Activated CD4-positive, alpha-beta T cell treated with anti-CD3 and anti-CD28 coated beads, Interleukin-2, amount 50 U/mL, for 1 hour (primary cell): ENCODE measurements at places on chromosomes 11 and 22.
A peak's percentile ranks its signal among the peaks of the same experiment; 100 is the strongest.

DNA sequence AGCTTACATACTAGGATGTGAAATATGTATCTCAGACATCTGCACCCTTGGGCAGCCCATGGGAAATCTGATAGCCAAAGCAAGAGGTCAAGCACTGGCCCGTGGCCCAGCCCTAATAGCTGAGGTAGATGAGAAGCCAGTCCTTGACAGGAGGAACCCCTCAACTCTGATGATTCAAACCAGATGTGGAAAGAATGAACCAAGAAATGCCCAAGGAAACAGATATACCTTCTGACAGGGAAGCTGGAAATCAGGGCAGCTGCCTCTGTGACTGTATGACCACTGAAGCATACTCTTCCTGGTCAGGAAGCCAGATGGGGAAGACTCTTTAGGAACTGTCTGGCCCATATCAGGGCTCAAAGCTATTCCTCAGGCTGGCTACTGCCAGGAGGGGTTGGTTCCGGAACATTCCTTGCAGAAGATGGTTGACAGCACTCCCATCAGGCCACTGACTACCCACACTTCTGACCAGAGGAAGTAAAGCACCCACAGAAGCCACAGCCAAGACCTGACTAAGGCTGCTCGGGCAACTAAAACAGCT lies 124.2 kb downstream of the SWAP70 start:
- no peak for DNase-seq

DNA sequence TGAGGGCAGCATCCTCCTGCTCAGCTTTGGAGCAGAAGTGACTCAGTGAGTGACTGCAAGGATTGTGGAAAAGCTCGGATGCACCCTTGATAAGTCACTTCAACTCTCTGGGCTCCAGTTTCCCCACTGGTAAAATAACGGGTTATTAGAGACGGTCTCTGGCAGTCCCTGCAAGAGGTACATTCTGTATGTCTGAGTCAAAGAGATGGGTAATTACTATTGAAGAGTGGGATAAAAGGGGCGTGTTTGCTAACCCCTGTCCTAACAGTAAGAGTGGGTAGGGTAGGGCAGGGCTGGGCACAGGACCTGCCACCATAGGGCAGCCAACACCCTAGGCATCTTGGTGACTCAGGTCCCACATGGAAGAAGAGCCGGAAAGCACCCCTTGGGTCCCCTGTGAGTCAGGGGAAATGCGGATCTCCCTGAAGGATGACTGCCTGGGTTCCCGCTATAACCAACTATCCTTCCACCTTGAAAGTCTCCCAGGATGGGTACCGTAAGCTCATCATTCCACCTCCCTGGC lies 7.3 kb upstream of the AHNAK start:
- no peak for DNase-seq

DNA sequence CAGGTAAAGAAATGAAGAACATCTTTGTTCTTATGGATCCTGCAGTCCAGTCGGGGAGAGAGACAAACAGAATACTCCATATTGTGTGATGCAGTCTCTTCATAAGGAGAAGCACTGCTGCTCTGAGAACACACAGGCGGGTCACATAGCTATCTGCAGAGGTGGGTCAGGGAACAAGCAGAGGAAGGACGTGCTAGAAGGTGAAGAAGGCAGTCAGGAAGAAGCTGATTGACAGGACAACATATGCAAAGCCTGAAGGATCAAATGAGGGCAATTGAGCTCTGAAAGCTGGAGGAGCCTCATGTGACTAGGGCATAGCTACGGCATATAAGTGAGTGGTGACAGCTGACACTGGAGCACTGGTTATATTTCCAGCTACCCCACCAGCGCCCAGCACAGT lies 122.5 kb downstream of the OPCML start:
- DNase-seq: no peak

GRCh38 chr11:66915046-66915832 lies 42.9 kb downstream of the PC start:
- DNase-seq: no peak

GRCh38 chr11:128553662-128554362 lies 33.5 kb downstream of the ETS1 start:
- DNase-seq: no peak

DNA sequence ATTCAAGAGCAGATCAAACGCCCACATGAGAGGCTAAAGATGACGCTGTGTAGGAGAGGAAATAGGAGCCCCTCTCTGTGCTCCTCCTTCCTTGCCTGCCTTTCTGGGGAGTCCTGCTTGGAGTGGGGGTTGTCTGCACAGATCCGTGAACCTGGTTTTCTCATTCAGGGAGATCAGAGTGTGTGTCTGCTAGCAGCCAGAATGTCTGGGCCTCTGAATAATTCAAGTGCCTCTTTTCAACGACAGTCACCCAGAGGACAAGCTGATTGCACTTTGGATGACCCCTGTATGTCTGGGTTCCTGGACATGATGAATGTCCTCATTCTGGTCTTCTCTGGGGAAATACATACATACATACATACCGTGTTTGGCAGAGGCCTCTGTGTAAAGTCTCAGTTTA lies 592.5 kb upstream of the B3GAT1 start:
- DNase-seq: no peak

GRCh38 chr22:20238536-20238900 lies 29.6 kb downstream of the RTN4R start:
- peak; percentile 48 for DNase-seq

GRCh38 chr22:20118300-20119020 lies 1.4 kb upstream of the TRMT2A start:
- no peak for DNase-seq

DNA sequence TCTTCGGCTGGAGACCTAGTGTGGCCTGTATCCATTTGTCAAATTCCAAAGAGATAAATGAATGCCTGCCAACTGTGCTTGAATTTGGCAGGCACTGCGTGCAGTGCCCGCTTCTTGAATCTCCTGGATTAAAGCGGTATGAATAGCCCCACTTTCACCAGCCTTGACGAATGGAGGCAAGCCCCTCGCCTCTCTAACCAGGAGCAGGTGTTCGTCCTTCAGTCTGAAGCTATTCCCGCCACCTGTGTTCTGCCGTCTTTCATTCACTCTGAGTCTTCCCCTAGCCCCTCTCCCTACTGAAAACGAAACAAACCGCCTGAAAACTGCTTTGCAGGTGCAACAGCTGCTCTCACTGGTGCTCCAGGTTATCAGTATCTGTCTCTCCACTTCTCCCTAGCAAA lies 11.2 kb downstream of the NLRP14 start:
- no peak for DNase-seq

DNA sequence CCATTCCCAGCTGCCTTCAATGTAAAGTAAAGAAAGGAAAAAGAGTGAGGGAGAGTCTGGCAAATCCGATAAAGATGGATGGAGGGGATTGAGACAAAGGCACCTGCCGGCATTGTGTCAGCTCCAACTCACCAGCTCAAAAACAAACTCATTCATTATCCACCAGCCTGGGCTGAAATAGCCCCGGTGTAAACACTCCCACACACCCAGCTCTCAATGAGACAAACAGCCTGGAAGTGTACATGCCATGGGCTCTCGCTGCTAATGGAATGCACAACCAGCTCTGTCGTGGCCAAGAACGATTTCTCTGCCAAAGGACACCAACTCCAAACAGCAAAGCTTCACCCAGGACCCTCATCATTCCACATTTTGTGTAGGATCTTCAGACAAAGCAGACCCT lies 89.3 kb upstream of the OPCML start:
- DNase-seq: no peak

- no peak for DNase-seq
Observed at GRCh38 chr11:129694538-129694937, 121.1 kb upstream of the TMEM45B start.

DNA sequence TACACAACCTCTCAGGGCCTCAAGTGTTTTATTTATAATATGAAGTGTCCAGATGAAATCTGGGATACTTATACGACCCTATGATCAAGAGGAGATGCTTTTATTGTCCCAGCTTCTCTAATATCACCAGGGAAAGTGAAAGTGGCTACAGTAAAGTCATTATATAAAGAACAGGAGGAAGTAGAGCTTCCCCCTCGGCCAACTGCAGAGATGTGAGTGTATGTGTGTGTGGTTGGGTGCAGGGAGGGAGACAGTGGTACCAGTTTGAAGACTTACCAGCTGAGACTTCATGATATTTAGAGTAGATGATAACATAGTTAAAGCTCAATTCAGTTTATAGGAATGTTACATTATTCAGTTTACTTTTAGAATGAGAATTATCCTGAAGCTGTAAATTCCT lies 373.6 kb upstream of the DDI1 start:
- no peak for DNase-seq

DNA sequence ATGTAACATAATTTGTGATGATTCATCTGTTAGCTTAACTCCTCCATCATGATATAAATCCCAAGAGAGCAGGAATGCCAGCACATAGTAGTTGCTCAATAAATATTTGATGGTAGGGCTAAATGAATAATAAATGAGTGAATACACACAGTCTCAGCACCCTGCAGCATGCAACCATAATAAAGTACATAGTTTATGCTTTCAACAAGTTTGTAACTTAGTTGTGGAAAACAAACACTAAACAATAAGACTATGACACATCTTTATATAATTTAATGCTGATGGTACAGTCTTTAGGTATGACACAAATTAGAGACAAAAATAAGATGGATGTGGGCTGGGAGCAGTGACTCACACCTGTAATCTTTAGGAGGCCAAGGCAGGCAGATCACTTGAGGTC lies 3.8 kb downstream of the ALKBH8 start:
- DNase-seq: no peak

- peak; percentile 83 for DNase-seq
Observed at GRCh38 chr11:3824714-3825472, 15.9 kb downstream of the RHOG start.

- DNase-seq: no peak
Observed at GRCh38 chr11:78414321-78415051, 3.1 kb downstream of the GAB2 start.

GRCh38 chr11:117438371-117439000 lies 110.8 kb downstream of the CEP164 start:
- DNase-seq: no peak

DNA sequence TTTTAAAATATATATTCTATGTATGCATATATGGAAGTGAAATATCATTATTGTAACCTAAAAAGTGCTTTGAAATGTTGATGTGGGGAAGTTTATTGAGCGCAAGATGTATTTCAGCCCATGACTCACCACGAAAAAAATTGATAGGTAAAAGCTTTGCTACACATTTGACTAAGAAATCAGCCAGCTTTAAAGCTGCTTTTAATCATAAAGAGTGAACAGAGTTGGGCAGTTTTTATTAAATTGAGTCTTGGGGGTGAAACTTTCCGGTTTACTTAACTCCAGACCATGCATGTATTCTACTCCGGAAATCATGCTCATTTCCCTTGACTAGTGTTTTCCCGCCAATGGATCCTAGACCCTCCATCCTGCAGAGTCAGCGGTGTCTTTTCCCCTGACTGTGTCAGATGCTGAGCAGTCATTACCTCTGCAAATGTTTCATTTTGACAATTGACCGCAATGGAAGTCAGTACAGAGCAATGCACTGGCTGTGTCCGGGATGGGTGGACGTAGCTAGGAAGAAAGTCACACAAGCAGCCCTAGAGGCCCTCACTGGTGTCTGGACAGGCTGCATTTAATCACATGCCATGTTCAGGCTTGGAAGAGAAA lies 47.2 kb upstream of the MPEG1 start:
- DNase-seq: no peak
